ENCODE measurements at places on chromosomes 5 and 9.

DNA sequence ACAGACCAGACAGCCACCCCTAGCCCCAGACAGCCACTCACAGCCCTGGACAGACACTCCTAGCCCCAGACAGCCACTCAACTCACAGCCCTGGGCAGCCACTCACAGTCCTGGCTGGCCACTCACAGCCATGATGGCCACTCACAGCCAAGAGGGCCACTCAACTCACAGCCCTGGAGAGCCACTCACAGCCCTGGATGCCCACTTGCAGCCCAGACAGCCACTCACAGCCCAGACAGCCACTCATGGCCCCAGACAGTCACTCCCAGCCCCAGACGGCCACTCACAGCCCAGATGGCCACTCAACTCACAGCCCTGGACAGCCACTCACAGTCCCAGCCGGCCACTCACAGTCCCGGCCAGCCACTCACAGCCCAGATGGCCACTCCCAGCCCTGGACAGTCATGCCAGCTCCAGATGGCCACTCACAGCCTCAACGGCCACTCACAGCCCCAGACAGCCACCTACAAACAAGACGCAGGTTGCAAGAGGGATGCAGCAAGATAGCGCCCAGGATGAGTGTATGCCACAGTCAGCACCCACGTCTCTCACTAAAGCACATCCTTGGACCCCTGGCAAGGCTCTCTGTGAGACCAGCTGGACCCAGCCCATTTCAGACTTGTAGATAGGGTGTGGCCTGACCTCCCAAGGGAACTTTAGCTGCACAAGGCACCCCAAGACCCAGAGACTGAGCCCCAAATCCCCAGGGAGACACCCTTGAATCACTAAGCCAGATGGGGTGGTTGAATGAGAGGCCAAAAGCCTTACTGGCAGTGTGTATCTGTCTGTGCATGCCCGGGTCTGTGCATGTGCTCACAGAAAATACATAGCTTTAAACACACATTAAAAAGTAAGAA is 22.4 kb downstream of the ZDHHC11B start:
- DNase-seq: no peak

GRCh38 chr5:78835176-78835575 is 149.9 kb downstream of the ARSB start:
- no peak for DNase-seq

DNA sequence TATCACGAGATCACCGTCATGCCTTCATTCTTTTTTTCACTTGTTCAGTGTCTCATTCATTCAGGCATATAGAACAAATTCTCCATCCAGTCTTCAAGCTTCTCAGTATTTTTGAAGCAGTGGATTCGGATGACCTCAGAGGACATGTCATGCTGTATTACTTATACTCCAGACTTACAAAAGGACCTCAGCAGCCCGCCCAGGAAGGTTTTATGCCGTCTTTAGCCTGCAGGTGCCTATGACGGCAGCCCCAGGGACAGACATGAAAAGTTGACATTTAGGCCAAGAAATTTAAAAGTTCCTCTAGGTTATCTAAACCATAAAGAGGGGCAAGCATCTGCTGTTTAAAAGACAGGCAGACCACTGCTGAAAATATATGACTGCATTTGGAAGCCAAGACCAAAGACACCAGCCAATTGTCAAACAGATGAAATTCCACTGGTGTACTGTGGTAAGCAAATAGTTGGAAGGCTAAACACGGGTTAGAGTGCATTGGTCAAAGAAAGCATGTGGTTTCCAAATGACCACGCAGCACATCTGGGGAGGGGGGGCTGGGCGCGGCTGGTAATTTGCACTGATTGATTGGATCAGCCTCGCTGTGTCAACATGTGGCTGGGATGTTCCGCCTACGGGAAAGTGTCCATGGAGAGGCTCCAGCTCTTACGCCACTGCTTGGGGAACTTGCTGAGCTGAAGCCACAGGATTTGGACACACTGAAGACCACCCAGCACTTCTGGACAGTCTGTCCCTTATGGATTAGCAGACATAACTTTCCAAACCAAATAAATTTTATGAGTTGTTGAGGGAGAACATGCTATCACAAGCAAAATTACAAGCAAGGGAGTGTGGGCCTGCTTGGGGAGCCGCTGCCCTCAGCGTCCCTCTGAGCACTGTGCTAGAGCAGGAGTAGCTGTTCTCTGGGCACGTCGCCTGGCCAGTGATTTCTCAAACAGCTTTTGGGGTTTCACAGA is 173.6 kb downstream of the FANCC start:
- DNase-seq: no peak

- peak; percentile 4 for DNase-seq
Measured at GRCh38 chr5:102561894-102562760, 63.3 kb upstream of the SLCO6A1 start.

Measured in CD14-positive monocyte (primary cell).